ENCODE measurements at places on chromosomes 1 and 21. TPM values are rescaled to one million over a fixed set of nuclear protein-coding genes. Genes with fewer than 3 reads are reported as not detected.

Gene S100A7A
- total RNA-seq, result not detected

Gene HSPB7
- total RNA-seq, result not detected

Gene AADACL4
- total RNA-seq, result not detected

Gene STUM
- not detected for total RNA-seq

Gene FAF1
- total RNA-seq, result 97.3 TPM

Gene HES4
- 17.7 TPM for total RNA-seq

Gene XCL1
- total RNA-seq, result not detected

Gene SLC5A9
- not detected for total RNA-seq

Gene TAL1
- 0.27 TPM for total RNA-seq

Gene OR2T33
- 0.79 TPM for total RNA-seq

Gene SPATA45
- 0.75 TPM for total RNA-seq

Gene PBX1
- total RNA-seq, result 22.2 TPM

Gene HAO2
- total RNA-seq, result not detected

Gene G0S2
- not detected for total RNA-seq

Gene ERG
- total RNA-seq, result 0.25 TPM

Gene C1QC
- total RNA-seq, result not detected

Gene OR6N1
- not detected for total RNA-seq

Gene FBLIM1
- total RNA-seq, result 38.9 TPM

Gene SMIM12
- 29.8 TPM for total RNA-seq

Gene HENMT1
- not detected for total RNA-seq

Gene PRAMEF11
- not detected for total RNA-seq

Gene OR10J1
- total RNA-seq, result not detected

Gene KCNA2
- 0.52 TPM for total RNA-seq
